ENCODE measurements at places on chromosomes 16 and 17.

GRCh38 chr16:67345401-67345800, 18.8 kb downstream of the LRRC36 start:
- no peak for DNase-seq

- no peak for DNase-seq
These were observed 12.1 kb upstream of the TRAP1 start for GRCh38 chr16:3729161-3730112.

DNA sequence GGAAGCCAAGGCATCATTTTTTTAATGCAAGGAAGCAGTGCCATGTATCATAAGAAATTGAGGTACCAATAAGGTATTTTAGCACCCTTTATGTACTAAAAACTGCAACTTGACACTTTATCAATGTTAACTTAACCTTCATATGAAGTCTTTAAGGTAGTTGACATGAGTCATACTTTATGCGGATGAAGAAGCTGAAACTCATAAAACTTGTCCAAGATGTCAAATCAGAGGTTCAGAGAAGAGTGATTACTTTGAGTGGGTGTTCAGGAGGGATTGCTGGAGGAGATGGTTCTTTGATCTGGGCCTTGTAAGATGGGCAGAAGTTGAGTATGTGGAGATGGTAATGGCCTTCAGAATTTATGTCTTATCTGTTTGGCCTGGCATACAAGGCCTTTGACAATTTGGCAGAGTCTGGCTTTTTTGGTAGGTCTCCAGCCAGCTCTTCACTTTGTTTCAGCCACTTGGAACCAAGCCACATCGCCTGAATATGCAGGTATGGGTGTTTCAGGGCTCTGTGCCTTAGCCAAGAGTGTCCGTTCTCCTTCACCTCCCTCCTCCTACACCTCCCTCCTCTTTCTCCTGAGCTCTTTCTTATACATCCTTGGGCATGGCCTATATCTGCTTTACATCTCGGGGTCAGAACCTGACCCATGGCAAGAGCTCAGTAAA, 23.7 kb downstream of the YPEL2 start:
- no peak for DNase-seq

- DNase-seq: peak; percentile 7
These were observed 17.5 kb downstream of the FLOT2 start for GRCh38 chr17:28879886-28880571.

- no peak for DNase-seq
These were observed 18.3 kb upstream of the CACNG4 start for GRCh38 chr17:66946251-66946650.

DNA sequence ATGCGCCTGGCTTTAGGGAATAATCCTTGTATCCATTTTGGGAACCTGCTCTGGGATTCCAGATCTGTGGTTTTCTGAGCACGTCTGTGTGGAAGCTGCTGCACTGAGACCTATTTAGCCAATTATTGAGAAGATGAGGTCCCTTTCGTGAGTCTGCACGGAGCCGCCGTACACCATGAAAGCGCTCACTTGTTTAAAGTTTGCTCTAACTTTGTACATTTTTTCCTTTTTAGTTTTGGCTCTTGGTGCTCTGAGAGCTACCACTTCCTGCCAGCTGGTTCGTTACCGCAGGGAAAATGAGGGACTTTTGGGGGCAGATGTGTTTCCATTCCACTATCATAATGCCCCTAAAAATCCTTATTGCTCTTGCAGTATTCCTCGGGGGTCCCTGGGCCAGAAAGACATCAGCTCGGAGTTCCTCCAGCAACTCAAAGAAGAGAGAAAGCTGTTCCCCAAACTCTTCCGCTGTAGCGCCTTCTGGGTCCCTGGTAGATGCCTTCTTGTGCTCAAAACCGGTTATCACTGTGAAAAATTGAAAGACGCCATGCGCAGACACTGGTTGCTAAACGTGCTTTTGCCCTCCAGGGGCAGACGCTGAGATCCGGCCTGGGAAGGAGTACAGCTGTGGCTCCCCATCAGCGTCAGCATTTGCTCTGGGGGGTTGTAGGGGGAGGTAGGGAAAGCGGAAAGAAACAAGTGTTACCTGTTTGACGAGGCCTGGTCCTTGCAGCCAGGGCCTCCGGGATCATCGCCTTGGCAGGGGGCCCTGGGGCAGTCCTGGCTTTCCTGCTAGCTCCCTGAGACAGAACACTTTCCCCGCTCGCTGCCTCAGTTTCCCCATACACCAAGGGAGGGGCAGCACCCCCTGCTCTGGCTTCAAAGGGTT, 238.1 kb downstream of the MRTFB start:
- no peak for DNase-seq

- DNase-seq: no peak
These were observed 71.1 kb upstream of the TMEM97 start for GRCh38 chr17:28247671-28248555.

GRCh38 chr17:43040655-43041054, 15.6 kb downstream of the RND2 start:
- DNase-seq: no peak

- no peak for DNase-seq
These were observed 958 bp downstream of the CBX8 start for GRCh38 chr17:79795795-79796443.

DNA sequence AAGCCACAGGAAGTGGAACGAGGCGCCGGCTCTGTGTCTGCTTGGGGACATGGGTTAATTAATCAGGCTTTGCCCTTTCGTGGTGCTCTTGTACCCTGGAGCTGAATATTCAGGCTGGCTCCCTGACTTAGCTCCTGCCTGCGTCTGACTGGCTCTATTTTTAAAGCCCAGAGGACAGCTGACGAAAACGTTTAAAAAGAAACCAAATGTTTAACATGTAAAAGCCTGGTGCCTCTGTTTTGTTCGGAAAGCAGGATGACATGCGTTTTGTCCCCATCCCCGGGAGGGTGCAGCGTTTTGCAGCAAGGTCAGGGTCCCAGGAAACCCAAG, 61.1 kb downstream of the NT5M start:
- peak; percentile 31 for DNase-seq

DNA sequence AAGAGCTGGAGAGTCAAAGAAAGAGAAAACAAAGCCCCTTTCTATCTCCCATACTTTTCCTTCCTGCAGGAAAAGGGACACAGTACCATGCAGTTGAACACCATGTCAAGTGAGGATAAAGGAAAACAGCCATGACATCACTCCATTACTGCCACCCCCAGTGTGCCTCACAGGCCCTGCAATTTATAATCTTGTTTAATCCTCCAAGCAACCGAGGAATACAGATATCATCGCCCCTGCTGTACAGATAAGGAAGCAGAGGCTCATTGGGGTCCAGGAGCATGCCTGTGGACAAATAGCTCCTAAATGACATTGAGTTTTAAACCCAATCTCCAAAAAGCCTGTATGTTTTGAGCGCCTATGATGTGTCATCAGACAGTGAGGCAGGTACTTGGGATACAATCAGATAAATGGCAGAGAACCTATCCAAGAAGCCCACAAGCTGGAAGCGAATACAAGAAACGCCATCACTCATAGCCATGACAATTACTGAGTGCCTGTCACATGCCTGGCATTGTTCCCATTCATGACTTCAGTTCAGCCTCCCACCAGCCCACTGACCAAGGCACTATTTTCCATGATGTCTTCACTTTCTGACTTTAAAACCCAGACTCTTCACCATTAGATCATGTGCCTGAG, 45.5 kb downstream of the CPPED1 start:
- no peak for DNase-seq

- no peak for DNase-seq
These were observed 32.0 kb downstream of the SLC6A2 start for GRCh38 chr16:55687802-55688201.

- no peak for DNase-seq
These were observed 3.6 kb downstream of the ZNF267 start for GRCh38 chr16:31876951-31877828.

GRCh38 chr16:11640987-11641817, 27.1 kb upstream of the SNN start:
- no peak for DNase-seq

DNA sequence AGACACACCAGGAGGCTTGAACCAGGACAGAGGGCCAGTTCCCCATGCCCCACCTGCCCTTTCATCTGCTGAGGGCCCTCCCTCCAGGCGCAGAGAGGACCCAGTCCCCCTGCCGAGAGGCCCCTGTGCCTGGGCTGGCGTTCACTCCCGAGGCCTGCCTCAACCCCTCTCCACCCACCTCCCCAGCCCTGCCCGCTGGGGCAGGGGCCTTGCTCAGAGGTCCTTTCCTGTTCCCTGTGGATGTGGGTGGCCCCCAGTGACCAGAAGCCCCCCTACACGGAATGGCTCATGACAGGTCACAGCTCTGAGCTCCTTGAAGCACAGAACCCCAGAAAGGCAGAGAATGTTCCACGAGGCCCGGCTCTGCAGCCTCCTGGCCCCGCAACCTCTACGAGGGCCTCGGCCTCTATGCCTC, 6.7 kb downstream of the TMC6 start:
- DNase-seq: no peak

DNA sequence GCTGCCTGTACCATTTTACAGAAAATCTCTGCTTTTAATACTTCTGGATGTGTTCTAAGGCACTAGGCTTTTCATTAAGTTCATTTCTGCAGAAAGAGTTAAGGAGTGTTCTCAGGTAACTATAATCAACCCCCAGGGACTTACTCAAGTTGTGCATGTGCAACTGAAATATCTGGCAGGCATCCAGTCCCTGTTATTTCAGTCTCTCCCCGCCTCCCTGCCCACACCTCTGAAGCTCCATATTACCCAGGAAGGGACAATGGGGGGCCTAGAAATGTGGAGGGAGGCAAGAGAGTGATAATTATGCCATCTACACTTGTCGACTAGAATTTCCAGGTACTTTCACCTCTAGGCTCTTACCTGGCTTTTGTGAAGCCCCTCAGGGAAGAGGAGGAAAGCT, 432.2 kb downstream of the MAF start:
- no peak for DNase-seq

DNA sequence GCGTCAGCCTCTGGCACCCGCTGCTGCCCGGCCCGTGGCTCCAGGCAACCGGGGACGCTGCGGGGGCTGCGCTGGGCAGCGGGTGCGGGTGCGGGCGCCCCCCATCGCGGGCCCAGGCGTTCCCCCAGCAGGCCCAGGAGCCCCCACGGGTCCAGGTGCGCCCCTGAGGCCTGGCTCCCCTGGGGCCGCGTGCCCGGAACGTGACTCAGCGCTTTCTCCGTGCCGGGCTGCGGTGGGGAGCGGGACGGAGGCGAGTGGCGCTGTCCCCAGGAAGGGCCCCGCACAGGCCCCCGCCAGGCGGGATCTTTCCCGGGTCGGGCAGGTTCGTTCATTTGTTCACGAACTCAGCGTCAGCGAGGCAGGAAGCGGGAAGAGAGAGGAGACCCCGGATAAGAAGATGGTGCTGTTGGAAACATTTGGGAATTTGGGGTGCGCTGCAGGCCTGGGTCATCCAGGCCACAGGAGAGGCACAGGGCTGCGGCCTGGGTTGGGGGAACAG, 18.4 kb upstream of the EXOC7 start:
- DNase-seq: peak; percentile 53

GRCh38 chr17:50328363-50329325, 17.3 kb upstream of the XYLT2 start:
- no peak for DNase-seq

DNA sequence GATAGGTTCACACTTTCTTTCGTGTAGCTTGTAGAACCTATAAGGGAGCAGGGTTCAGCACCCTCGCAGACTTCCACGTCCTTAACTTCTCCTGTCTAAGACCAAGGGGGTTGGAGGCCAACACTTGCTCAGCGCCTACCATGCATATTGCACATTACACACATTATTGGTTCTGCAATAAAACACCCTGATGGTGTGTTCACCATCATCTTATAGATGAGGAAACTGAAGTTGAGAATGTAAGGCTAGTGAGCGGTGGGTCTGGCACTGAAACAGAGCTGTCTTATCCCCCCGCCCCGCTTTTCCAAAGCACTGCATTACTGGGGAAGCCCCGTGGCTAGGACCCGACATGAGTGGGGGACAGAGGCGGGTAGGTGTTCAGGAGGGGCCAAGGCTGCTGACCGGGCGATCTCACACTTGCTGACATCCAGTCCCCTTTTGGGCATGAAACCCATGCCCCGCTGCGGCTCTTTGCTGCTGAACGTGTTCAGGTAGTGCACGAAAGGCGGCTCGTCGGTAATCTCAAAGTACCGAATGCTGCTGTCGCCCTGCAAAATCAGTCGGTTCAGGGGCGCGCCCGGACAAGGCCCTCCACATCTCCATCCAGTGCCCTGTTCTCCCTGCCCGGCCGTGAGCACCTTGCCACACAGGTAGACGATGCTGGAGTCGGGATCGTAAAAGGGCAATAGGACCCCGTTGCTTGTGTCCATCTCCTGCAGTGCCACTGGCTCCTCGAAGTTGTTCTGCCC, 6.2 kb downstream of the CORO6 start:
- peak; percentile 51 for DNase-seq

DNA sequence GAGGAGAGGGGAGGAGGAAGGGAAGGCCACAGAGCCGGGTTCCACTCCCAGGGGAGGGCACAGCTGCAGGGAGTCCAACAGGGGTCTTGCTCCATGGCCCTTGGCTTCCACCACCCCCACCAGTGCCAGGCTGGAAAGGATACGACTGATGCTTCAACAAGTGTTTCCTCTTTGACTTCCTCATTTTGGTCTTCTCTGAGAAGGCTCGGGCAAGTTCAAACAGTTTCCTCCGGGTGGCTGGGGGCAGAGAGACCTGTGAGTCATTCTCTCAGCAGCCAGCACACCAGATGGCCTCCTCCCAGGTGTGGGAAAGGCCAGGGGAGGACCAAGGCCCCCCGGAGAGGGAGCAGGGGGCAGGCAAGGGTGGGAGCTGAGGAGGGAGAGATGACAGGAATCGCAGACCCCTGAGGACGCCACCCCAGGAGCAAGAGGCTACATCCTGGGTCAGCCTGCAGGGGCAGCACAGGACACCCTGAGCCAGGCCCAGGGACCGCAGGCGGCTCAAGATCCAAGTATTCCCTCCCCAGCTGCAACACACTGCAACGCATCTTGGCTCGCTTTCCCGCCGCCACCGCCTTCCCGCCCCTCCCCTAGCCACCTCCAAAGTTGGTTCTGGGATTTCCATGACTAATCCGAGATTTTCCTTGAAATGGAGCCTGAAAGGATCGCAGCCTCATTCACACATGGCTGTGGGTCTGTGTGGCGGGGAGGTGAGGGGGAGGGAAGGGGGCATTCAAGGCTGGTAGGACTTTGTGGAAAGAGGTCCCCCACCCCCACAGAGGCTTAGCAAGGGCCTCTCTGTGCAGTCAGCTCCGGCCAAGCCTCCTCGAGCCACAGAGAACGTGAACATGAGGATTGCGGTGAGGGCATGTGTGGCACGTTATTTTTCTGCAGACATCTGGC, 18.4 kb upstream of the MRPS23 start:
- peak; percentile 86 for DNase-seq

- DNase-seq: no peak
These were observed 2.9 kb downstream of the TNS4 start for GRCh38 chr17:40498281-40499084.

- DNase-seq: no peak
These were observed at the start of gene HNF1B for GRCh38 chr17:37744961-37745800. TSS of gene HNF1B (minus strand) at chr17:37745059. CDS start at chr17:37744884, 175 bp downstream.

- DNase-seq: no peak
These were observed 199.4 kb downstream of the PHKB start for GRCh38 chr16:47660540-47660939.

Measured in left ventricle myocardium superior (tissue), 1 donor.